Central memory CD8-positive, alpha-beta T cell (primary cell): ENCODE measurements at places on chromosomes 7 and 10.

DNA sequence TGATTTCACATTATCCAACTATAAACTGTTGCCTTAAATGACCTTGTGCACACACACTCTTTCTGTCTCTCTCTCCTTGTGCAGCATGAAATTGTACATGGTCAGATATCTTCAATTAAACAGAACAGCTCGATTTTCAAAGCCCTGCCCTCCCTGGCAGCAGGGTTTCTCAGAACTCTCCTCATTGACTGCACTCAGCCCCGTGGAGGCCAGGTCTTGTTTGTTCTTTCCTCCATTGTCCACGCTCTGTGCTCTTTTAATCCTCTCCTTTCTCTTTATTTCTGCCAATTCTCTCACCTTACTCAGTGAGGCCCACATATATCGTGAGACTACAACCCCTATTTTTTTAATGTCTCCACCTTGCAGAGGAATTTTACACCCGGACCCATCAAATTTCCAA, 175.9 kb upstream of the STK17A start:
- H3K4me3 ChIP-seq = no peak overlapping the region
- no peaks in the 10 kb centered on the region for H3K36me3 ChIP-seq
- H3K27me3 ChIP-seq = peaks cover 3% of the 10 kb centered on the region
- no peak overlapping the region for H3K27ac ChIP-seq
- DNase-seq = no peak
- H3K4me1 ChIP-seq = no peaks in the 10 kb centered on the region

- H3K4me3 ChIP-seq = peak overlapping the region; percentile 20
- H3K27ac ChIP-seq = no peak overlapping the region
- H3K36me3 ChIP-seq = no peaks in the 10 kb centered on the region
- peaks cover 70% of the 10 kb centered on the region for H3K27me3 ChIP-seq
- no peaks in the 10 kb centered on the region for H3K4me1 ChIP-seq
These were observed 1.0 kb downstream of the TWIST1 start for GRCh38 chr7:19116121-19117090.

DNA sequence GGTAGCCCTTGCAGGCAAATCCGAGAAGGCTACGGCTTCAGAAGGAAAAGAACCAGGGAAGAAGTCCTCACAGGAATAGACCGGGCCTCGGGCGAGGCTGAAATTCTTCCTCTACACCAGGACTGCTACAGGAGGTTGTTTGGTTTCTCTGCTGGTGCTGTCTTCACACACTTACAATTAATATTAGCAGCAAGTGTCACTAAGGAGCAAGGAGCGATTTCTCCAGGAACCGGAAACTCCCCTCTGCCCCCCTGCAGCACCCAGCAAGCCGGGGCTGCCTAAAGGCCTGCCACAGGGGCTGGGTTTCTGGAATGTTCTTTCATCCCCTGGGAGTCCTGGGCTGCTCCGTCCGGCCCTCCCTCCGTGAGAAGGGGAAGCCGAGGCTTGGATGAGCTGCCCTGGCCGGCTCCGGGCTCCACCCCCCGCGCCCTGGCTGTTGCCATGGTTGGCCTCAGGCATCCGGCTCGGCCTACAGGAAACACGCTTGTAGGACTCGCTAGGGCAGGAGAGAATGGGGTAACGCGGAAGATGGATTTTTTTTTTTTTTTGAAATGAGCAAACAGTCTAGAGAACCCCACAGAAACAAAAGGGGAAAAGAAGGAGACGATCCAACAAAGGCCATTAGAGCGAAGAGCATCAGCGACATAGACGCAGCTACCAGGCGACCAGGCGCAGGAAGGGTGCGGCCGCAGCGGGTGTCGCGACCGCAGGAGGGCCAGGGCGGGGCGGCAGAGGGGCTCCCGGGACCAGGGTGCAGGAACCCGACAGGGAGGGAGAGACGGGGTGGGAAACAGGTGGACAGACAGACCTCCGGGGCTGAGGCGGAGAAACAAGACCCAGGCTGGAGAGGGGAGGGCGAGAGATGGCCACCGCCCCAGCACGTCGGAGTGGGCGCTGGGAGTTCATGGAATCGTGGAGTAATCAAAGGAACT, 33.0 kb downstream of the EN2 start:
- H3K36me3 ChIP-seq = peaks cover 1% of the 10 kb centered on the region
- H3K4me1 ChIP-seq = peaks cover 15% of the 10 kb centered on the region
- H3K4me3 ChIP-seq = peak overlapping the region; percentile 75
- H3K27ac ChIP-seq = peak overlapping the region; percentile 82

- peaks cover 1% of the 10 kb centered on the region for H3K27me3 ChIP-seq
- peaks cover 23% of the 10 kb centered on the region for H3K4me1 ChIP-seq
- no peak overlapping the region for H3K27ac ChIP-seq
- H3K36me3 ChIP-seq = no peaks in the 10 kb centered on the region
These were observed 79.1 kb downstream of the ZNF365 start for GRCh38 chr10:62453274-62453673.

DNA sequence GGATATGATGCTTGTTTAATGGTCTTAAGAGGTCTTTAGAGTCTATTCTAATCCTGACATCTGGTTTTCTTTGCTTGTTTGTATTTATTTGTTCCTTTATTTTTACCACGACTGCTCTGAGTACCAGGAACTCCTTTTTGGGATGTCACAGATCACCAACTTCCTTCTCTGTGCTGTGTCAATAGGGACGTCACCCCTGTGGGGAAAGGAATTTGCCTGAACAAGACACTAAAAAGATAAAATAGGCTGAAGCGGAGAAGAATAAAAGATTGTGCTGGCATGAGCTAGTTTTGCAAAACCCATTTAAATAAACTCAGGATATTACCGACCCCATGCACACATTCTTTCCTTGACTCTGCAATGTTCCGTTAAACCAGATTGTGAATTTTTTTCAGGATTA, 27.7 kb downstream of the MGMT start:
- no peak for DNase-seq
- H3K27ac ChIP-seq = no peak overlapping the region
- H3K4me3 ChIP-seq = no peak overlapping the region

DNA sequence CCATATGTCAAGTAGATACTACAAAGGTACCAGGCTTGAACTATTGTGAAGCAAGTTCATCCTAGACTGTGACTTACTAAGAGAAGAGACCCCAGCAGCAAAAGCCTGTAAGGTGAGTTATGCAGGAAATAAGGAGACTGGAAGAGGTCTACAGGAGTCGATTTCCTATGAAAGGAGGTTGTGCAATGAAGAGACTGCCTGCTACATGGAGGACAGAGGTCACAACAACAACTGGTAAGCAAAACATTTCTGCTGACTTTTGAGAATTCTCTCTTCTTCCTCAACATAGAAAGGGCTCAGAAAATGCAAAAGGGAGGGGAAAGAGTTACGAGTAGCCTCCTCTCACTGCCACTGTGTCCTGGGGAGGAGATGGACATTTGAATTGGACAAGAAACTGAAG, 42.4 kb downstream of the PDK4 start:
- DNase-seq = no peak
- H3K27me3 ChIP-seq = peaks cover 15% of the 10 kb centered on the region
- H3K27ac ChIP-seq = no peak overlapping the region
- no peak overlapping the region for H3K4me3 ChIP-seq

GRCh38 chr7:100708395-100708794, 2.5 kb downstream of the POP7 start:
- H3K27ac ChIP-seq = no peak overlapping the region
- no peaks in the 10 kb centered on the region for H3K27me3 ChIP-seq
- DNase-seq = no peak
- peaks cover 8% of the 10 kb centered on the region for H3K36me3 ChIP-seq
- H3K4me3 ChIP-seq = no peak overlapping the region

GRCh38 chr7:110397927-110398660, 692.8 kb upstream of the LRRN3 start:
- H3K4me1 ChIP-seq = no peaks in the 10 kb centered on the region
- H3K27ac ChIP-seq = no peak overlapping the region
- no peak for DNase-seq
- no peak overlapping the region for H3K4me3 ChIP-seq

- H3K27ac ChIP-seq = no peak overlapping the region
- H3K36me3 ChIP-seq = no peaks in the 10 kb centered on the region
- no peak for DNase-seq
These were observed 148.9 kb upstream of the FEZF1 start for GRCh38 chr7:122453432-122453831.

- no peak for DNase-seq
- peaks cover 36% of the 10 kb centered on the region for H3K4me1 ChIP-seq
- H3K27me3 ChIP-seq = no peaks in the 10 kb centered on the region
- H3K4me3 ChIP-seq = peak overlapping the region; percentile 53
- peaks cover 4% of the 10 kb centered on the region for H3K36me3 ChIP-seq
- H3K27ac ChIP-seq = no peak overlapping the region
These were observed 19.1 kb downstream of the ADAM8 start for GRCh38 chr10:133257489-133258065.

DNA sequence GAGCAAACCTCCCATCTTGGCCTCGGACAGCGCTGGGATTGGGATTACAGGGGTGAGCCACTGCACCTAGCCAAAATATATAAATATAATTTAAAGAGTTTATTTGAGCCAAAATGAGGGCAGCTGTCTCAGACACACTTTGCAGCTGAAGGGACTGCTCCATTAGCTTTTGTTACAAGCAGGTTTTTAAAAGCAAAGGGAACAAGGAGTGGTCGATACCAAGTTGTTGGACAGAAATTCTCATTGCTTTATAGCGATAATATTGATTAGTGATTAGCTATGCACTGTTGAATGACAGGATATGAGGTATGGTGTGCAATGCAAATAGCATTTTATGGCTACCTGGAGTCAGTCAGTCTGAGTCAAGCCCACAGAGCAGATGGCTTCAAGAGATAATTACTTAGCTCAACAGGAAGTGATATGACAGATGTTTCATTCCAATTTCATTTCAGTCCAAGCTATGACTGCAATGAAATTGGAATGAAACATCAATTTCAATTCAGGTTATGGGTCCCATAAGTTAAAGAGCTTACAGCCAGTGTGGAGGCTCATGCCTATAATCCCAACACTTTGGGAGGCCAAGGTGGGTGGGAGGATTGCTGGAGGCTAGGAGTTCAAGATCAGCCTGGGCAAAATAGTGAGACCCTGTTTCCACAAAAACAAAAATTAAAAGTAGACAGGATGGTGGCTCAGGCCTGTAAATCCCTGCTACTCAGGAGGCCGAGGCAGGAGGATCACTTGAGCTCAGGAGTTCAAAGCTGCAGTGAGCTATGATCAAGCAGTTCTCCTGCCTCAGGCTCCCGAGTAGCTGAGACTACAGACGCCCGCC, 23.1 kb downstream of the TYW1 start:
- H3K27me3 ChIP-seq = no peaks in the 10 kb centered on the region
- no peak for DNase-seq
- H3K4me3 ChIP-seq = no peak overlapping the region
- peaks cover 66% of the 10 kb centered on the region for H3K36me3 ChIP-seq

- H3K4me3 ChIP-seq = no peak overlapping the region
- no peaks in the 10 kb centered on the region for H3K4me1 ChIP-seq
- no peak for DNase-seq
- H3K27ac ChIP-seq = no peak overlapping the region
- H3K27me3 ChIP-seq = peaks cover 43% of the 10 kb centered on the region
- no peaks in the 10 kb centered on the region for H3K36me3 ChIP-seq
These were observed 4.4 kb downstream of the SHTN1 start for GRCh38 chr10:117000580-117000979.

GRCh38 chr7:74037609-74038008, 9.6 kb downstream of the ELN start:
- H3K27ac ChIP-seq = no peak overlapping the region
- H3K4me1 ChIP-seq = no peaks in the 10 kb centered on the region
- no peak overlapping the region for H3K4me3 ChIP-seq
- peaks cover 32% of the 10 kb centered on the region for H3K27me3 ChIP-seq

GRCh38 chr10:113397047-113397446, 155.8 kb upstream of the HABP2 start:
- peaks cover 8% of the 10 kb centered on the region for H3K27me3 ChIP-seq
- H3K36me3 ChIP-seq = no peaks in the 10 kb centered on the region
- no peaks in the 10 kb centered on the region for H3K4me1 ChIP-seq
- no peak overlapping the region for H3K4me3 ChIP-seq
- H3K27ac ChIP-seq = no peak overlapping the region

DNA sequence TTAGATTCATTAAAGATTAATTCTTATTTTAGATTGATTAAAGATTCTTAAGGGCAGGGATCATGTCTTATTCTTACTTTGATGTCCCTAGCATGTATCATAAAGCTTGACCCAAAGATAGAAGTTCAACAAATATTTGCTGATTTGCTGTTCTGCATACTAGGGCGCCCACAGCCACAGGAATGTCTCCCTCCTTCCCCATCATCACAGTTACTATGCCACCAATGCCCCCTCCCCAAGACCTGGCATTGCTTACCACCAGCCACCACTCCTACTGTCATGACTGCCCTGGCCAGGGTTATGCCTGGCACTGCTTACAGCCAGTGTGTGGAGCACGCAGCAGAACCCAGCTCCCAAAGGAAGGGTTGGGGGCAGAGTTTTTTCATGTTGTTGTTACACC, 86.7 kb upstream of the AGK start:
- no peaks in the 10 kb centered on the region for H3K4me1 ChIP-seq
- no peak overlapping the region for H3K27ac ChIP-seq
- no peak overlapping the region for H3K4me3 ChIP-seq
- H3K36me3 ChIP-seq = no peaks in the 10 kb centered on the region
- peaks cover 58% of the 10 kb centered on the region for H3K27me3 ChIP-seq

- no peaks in the 10 kb centered on the region for H3K36me3 ChIP-seq
- no peak overlapping the region for H3K4me3 ChIP-seq
These were observed 92.3 kb downstream of the BMS1 start for GRCh38 chr10:42874713-42875387.

GRCh38 chr7:36131026-36131425, 22.0 kb upstream of the EEPD1 start:
- H3K36me3 ChIP-seq = no peaks in the 10 kb centered on the region
- DNase-seq = no peak
- H3K4me3 ChIP-seq = no peak overlapping the region
- H3K27me3 ChIP-seq = peaks cover 20% of the 10 kb centered on the region
- H3K4me1 ChIP-seq = no peaks in the 10 kb centered on the region
- no peak overlapping the region for H3K27ac ChIP-seq

DNA sequence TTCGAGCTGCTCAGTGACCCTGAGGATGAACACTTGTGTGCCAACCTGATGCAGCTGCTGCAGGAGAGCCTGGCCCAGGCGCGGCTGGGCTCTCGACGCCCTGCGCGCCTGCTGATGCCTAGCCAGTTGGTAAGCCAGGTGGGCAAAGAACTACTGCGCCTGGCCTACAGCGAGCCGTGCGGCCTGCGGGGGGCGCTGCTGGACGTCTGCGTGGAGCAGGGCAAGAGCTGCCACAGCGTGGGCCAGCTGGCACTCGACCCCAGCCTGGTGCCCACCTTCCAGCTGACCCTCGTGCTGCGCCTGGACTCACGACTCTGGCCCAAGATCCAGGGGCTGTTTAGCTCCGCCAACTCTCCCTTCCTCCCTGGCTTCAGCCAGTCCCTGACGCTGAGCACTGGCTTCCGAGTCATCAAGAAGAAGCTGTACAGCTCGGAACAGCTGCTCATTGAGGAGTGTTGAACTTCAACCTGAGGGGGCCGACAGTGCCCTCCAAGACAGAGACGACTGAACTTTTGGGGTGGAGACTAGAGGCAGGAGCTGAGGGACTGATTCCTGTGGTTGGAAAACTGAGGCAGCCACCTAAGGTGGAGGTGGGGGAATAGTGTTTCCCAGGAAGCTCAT, 1.1 kb downstream of the DDIT4 start:
- DNase-seq = peak; percentile 63
- peak overlapping the region; percentile 97 for H3K27ac ChIP-seq
- peaks cover 48% of the 10 kb centered on the region for H3K4me1 ChIP-seq
- H3K27me3 ChIP-seq = no peaks in the 10 kb centered on the region
- peak overlapping the region; percentile 99 for H3K4me3 ChIP-seq
- H3K36me3 ChIP-seq = peaks cover 27% of the 10 kb centered on the region
